CD4-positive, alpha-beta T cell (primary cell): ENCODE measurements at places on chromosomes 6 and 20.

GRCh38 chr6:117919775-117920729 is 13.0 kb downstream of the SLC35F1 start:
- no peak for DNase-seq

DNA sequence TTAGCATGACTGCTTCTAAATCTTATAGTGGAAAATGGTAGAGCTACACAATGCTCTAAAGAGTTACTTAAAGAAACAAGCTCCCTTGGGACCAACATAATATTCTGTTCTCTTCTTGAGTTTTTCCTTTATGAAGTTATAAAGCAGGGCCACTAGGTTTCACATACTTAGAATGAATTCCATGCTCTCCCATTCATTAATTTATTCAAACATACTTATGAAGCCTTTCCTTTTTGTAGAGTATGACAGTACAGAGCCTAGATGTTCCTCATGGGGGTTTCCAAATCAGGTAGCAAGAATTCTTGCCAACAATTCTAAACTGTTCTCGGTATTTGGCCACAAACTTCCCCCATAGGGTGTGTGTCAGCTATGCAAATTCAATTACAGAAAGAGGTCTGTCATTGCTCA is 20.6 kb upstream of the FABP7 start:
- no peak for DNase-seq

GRCh38 chr20:15643713-15644112 is 929.5 kb downstream of the KIF16B start:
- DNase-seq = no peak

DNA sequence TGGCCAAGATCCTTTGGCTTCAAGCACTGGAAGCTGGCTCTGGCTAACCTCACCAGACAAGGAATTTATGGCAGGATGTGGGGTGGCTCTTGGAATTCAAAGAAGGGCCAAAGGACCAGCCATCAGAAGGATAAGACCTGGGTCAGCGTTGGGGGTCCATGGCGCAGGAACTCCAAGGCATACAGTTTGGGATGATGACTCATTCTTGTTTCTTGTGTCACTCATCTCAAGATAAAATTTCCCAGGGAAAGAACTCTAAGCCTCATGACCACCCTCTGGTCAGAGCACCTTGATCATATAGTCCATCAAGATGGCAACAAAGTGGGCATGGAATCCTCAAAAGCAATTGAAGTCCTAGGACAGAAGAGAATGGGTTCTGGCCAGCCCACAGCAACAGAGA is 4.8 kb downstream of the ZBTB9 start:
- DNase-seq = no peak

DNA sequence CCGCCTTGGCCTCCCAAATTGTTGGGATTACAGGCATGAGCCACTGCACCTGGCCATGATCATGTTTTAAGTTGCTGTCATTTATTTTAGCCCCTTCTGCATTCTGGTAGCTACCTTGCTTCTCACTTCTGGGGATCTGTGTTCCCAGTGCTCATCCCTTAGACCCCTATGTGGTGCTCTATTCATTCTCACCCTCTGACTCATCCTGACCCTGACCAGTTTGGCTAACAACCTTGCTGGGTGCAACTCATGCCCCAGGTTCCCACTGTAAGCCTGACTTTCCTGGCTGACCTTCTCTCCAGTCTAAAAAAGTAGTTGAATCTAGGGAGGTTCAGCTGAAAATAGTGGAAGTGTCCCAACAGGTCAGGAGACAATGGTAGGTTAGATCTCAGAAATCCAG is 47.4 kb downstream of the NOX3 start:
- DNase-seq = no peak

GRCh38 chr6:31844507-31844906 is 17.0 kb downstream of the HSPA1B start:
- no peak for DNase-seq

- no peak for DNase-seq
Observed at GRCh38 chr6:162178666-162179065, 548.9 kb downstream of the PRKN start.

- DNase-seq = no peak
Observed at GRCh38 chr6:115602466-115602865, 458.2 kb downstream of the FRK start.

GRCh38 chr6:38282911-38283310 is 356.8 kb downstream of the BTBD9 start:
- DNase-seq = no peak

GRCh38 chr6:11229655-11230046 is 2.8 kb downstream of the NEDD9 start:
- DNase-seq = no peak

- DNase-seq = no peak
Observed at GRCh38 chr20:59223182-59223601, 59.6 kb downstream of the ZNF831 start.

DNA sequence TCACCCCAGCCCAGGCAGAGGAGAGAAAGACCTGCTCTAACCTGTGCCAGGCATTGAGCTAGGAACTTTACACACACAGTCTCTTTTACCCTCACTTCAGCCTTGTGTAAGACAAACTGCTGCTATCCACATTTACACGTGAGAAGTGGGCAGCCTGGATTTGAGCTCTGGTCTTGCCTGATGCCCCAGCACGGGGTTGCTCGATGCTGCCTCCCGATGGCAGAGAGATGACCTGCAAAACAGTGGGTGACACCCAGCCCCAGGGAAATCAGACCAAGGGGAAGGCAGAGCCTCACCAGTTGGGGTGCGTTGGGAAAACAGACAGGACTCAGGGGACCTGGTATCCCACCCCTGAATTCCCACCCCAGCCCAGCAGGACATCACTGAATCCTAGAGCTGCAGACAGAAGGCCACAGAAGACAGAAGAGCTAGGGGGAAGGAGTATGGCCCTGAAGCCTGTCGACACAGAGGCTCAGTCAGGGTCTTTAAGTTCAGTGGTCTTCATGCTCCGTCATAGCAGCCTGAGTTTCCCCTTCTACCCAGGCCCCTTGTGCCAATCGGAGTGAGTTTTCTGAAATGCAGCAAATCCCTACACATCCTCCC is 990 bp downstream of the BPI start:
- DNase-seq = no peak

GRCh38 chr6:87718662-87719433 is 16.8 kb upstream of the AKIRIN2 start:
- DNase-seq = no peak

- DNase-seq = no peak
Observed at GRCh38 chr6:102026649-102027048, 633.1 kb downstream of the GRIK2 start.

DNA sequence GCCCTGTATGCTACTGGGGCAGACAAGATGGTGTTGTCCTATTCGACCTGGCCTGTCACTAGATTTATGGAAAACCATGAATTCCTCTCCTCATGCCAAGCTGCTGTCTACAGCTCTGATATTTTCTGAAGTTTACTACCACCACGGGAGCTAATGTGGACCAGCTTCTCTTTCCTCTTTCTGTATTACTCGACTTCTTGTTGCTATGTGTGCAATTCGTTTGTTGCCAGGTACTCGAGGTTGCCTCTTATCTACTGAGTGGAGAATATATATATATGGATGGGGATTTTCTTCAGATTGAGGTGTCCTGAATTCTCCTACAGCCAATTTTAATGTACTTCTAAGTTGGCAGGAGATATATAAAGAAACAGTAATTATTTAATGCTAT is 34.7 kb downstream of the MAN1A1 start:
- no peak for DNase-seq

GRCh38 chr6:132214716-132215115 is 186.6 kb downstream of the MOXD1 start:
- no peak for DNase-seq

DNA sequence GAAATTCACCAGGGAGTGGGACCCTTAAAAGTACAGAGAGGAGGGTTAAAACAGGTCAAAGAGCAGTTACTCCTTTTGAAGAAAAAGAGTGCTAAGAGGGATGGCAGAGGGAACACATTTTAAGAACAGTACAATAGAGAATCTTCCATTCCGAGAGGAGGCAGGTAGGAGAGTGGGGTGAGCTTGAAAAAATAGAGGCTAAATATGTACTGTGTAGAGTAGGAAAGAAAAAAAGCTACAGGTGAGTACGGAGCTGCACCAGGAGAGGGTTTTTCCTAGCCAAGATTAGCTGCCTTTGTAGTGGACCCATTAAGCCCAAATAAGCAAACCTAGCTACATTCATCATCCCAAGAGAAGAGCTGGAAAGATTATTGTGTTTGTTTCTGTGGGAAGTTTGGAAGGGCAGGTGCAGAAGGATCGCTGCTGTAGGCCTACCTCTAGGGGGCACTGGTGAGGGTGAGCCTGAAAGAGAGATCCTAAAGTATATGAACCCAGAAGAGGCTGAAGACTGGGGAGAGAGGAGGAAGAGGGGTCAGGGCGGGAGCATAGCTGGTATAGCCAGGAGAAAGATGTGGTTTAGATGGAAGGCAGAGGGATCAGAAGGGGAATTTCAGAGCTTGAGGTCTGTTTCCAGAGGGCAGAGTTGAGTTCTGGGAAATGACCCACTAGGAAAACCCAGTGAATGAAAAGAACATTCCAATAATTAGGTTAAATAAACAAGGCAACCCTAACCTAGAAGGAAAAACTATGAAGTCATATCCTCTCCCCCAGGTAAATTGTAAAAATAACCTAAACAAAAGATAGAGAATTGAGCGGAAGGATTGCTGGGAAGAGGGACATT is 50.2 kb upstream of the HINT3 start:
- DNase-seq = peak; percentile 18

GRCh38 chr6:43454696-43455530 is 435 bp downstream of the DLK2 start:
- DNase-seq = peak; percentile 40

DNA sequence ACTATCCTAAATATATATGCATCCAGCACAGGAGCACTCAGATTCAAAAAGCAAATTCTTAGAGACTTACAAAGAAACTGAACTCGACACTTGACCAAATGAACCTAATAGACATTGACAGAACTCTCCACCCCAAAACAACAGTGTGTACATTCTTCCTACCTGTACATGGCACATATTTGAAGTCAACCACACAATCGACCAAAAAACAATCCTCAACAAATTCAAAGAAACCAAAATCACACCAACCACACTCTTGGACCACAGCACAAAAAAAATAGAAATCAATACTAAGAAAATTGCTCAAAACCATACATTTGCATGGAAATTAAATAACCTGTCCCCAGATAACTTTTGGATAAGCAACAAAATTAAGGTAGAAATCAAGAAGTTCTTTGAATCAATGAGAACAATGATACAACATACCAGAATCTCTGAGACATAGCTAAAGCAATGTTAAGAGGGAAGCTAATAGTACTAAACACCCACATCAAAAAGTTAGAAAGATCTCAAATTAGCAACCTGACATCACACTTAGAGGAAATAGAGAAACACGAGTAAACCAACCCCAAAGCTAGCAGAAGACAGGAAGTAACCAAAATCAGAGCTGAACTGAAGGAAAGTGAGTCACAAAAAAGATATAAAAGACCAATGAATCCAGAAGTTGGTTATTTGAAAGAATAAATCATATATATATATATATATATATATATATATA is 12.5 kb upstream of the TREM1 start:
- DNase-seq = peak; percentile 73

DNA sequence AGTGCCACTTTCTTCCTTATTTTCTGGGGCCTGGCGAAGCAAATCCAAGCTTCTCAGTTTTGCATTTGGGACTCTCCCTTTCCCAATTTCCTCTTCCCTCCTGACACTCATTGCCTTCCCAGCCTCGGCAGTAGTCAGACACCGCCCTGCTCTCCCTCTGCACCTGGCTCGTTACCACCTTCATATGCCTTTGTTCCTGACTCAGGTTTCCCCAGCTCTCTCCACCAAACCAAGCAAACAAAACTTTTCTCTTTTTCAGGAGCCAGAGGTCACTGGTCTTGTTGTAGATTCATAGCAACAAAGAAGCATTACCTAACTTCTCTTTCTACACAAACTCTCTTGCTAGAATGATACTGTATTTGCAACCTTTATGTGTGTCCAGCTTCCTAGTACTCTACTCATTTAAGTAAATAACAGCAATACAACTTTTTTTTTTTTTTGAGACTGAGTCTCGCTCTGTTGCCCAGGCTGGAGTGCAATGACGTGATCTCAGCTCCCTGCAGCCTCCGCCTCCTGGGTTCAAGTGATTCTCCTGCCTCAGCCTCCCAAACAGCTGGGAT is 9.0 kb upstream of the ZC3H12D start:
- DNase-seq = no peak

GRCh38 chr20:25253606-25254275 is 5.9 kb downstream of the PYGB start:
- DNase-seq = no peak

DNA sequence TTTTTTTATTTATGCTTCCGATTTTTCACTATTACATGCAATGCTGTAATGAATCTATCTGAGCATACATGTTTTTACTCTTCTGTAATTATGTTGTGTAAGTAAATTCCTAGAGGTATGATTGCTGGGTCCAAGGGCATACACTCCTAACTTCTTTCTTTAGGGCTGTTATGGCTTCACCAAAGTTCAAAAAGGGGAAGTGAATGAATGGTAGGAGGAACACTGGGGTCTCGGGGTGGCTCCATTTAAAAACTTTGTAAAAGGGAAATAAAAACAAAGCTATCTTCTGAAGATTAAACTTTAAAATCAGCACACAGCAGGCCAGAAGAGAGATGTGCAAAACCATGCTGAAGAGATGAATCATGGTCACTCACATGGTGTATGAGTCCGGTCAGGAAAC is 289.1 kb upstream of the SUPT3H start:
- no peak for DNase-seq

DNA sequence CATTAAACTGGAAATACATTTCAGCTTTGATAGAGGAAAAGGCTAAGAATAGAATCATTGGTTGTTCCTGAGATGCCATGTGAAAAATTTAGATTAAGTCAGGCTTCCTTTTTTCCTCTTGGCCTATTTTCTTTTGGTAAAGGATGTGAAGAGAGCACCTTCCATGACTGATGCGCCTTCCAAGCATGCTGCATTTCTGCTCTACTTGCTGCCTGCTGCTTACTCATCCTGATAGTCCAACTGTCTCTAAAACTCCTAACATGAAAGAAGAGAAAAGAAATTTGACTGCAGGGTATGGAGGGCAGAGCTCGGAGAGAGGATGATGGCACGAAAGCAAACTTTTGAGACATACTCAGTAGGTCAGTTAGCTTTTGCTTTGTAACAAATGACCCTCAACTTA is 28.8 kb downstream of the SNAP25 start:
- no peak for DNase-seq

DNA sequence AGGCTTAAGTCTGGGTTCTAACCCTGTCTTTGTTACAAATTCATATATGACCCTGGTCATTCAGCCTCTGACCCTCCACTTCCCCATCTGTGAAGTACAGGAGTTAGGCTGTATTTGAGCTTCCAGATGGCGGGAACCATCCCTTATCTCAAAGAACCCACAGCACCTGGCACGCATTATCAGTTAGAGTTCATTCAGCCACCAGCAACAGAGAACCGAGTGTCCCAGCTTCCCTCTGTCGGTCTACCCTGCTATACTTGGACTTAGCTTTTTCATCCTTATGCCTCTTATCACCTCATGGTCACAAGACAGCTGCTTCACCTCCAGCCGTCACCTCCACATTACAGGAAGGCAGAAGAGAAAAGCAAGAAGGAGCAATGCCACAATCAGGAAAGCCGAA is 147.8 kb downstream of the EYA2 start:
- DNase-seq = no peak

GRCh38 chr6:17269840-17270239 is 11.3 kb upstream of the RBM24 start:
- DNase-seq = no peak

GRCh38 chr20:34544109-34544796 is 14.3 kb upstream of the MAP1LC3A start:
- no peak for DNase-seq

GRCh38 chr6:42041481-42042053 is 8.8 kb upstream of the TAF8 start:
- no peak for DNase-seq

GRCh38 chr20:38748861-38749149 is 545 bp downstream of the ACTR5 start:
- DNase-seq = no peak
